ENCODE measurements at places on chromosomes 16 and 17.

DNA sequence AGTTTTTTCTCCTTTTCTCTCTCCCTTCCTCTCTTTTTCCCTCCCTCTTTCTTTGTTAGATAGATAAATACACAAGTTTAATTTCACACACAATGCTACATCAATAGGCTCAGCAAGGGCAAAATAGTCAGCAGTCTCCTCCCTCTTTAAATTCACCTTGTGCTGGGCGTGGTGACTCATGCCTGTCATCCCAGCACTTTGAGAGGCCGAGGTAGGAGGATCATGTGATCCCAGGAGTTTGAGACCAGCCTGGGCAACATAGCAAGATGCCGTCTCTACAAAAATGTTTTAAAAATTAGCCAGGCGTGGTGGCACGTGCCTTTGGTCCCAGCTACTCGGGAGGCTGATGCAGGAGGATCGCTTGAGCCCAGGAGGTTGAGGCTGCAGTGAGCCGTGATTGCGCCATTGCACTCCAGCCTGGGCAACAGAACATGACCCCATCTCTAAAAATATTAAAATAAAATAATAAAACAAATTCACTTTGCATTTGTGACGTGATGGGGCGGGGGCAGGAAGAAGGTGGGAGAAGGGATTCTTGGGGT is 27.4 kb downstream of the IL21R start:
- DNase-seq = no peak

DNA sequence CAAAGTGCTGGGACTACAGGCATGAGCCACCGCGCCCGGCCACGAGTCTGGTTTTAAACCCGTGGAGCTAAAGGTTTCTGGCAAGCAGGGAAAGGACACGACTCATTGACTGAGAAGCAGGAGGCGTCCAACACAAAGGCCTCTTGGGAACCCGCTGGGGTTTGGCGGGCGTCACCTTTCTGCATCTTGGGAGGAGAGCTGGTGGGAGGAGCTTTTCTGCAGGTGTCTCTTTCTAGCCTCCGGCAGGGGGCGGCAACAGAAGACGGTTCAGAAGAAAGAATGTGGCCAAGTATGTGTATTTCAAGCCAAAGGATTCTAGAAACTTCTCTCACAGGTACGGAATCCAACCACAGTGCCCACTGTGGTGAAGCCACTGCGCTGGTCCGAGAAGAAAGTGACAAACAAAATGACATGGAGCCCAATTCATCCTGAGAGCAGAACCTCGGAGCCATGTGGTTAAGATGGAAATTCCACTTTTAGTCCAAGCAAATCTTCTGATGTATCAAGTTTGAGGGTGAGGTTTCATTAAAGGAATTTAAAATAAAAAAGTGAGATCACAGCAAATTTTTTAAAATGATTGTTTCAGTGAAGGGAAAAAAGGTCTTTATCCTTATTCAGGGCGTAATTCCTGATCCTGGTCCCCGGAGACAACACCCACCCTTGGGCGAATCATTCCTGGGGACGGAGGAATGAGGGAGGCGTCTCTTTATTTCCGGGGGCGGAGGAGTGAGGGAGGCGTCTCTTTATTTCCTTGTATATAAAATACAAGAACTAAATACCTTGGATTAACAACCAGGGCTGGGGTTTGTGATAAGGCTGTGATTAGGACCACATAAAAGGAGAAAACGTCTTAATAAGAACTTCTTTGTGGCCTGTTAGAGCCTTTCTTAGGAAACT is 97.6 kb downstream of the MRM3 start:
- DNase-seq = no peak

DNA sequence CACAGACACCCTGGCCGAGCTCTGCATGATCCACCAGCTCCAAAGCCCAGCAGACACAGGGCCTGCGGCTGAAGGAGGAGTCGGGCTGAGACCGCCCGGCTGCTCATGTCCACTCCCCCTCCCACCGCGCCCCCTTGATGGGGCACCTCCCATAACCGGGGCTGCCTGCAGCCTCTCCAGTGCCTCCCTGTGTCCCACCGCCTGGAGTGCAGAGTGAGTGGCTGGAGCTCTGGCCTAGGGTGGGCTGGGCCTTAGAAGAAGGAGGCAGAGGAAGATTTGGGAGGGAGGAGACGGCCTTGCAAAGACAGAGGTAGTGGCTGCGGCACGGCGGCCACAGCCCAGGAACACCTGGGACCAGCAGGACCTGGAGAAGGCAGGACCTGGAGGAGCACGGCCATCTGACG is 4.0 kb downstream of the CBFA2T3 start:
- DNase-seq = no peak

DNA sequence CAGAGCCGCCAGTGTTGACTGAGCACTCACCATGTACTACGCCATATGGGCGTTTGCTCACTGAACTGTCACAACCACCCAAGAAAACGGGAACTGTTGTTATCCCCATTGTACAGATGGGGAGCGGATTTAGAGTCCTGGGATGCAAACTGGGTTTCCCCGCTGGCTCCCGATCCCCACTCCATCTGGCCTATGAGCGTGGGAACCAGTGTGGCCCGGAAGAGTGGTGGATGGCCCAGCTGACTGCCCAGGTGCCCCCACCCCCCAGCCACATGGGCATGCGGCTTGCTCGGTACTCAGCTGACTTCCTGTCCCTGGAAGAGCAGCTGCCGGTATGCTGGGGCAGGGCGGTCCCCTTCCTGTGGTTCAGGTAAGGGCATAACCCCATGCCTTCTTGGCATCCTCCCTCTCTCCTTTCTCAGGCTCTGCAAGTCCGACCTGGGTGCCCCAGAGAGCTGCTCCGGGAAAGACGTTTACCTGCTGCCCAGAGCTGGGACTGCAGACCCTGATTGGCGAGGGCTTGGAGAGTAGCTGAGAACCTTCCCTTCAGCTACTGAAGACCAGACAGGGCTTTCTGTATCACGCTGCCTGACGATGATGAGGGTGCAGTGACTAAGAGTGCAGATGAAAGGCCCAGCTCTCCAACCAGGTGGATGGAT is 16.2 kb downstream of the SOCS3 start:
- no peak for DNase-seq

- no peak for DNase-seq
These were observed 25.4 kb upstream of the ARHGAP17 start for GRCh38 chr16:25040543-25040942.

DNA sequence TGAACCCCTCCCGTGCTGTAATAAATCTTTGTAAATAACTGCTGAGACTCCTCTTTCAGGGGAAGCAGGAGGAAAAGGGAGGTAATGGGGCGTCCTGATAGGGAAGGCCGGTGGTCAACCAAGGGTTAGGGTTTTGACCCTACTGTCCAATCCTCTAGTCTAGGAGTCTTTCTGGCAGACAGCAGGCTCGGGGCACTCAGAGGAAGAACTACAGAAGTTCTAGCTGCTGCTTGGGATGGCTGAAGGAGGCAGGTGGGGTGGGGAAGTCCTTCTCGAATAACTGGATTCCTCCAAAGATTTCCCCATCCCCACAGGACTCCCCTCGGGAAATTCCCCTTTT is 387 bp upstream of the STARD3 start:
- no peak for DNase-seq

- DNase-seq = no peak
These were observed 174.0 kb downstream of the IRX3 start for GRCh38 chr16:54112451-54113206.

DNA sequence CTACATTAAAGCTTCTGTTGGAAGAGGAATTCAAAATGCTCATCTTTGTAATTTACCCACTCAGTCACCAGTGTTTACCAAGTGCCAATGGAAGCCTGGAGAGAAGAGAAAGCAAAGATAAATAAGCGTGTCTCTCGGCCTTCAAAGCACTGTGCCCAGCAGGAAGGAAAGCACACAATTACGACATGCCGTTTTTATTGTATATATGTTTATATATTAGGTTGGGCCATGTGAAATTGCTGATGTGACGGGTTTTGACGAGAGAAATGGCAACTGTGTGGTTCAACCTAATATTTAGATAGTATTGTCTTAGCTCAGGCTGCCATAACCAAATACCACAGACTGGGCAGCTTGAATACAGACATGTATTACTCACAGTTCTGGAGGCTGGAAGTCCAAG is 79.3 kb upstream of the HSBP1 start:
- no peak for DNase-seq

- DNase-seq = no peak
These were observed 13.5 kb downstream of the COX6A2 start for GRCh38 chr16:31414706-31415105.

DNA sequence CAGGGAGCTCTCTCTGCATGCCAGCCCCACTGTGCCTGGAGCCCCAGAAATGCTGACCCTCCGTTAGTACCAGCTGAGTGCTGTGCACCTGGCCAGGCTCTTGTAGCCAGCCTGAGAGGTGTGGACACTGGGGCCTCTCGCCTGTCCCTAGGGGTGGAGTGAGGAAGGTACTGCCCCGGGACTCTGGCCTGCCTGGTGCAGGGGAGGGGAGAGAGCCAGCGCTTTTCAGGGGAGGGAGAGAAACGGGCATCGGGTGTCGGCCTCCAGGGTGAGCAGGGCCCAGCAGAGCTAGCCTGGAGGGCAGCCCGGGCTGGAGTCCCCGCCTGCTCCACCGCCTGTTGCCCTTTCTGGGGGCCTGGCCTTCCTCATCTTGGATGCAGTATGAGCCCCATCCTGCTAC is 13.1 kb downstream of the MAP2K3 start:
- DNase-seq = no peak

DNA sequence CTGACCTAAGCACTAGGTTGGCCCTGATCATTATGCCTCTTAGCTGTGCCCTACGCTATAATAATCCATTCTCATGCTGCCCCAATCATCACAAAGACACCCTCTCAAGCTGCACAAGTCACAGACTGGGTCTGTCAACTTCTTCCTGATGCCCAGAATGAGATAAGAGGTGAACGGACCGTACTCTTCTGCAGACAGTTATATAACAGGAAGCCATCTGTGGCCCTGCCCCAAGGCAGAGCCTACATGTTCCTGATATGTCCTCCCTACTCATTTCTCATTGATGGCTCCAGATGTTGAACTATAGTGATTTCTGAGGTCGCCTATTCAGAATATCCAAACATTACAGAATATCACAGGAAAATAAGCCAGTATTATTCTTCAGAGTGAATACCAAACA is 471.6 kb upstream of the ERCC4 start:
- no peak for DNase-seq

DNA sequence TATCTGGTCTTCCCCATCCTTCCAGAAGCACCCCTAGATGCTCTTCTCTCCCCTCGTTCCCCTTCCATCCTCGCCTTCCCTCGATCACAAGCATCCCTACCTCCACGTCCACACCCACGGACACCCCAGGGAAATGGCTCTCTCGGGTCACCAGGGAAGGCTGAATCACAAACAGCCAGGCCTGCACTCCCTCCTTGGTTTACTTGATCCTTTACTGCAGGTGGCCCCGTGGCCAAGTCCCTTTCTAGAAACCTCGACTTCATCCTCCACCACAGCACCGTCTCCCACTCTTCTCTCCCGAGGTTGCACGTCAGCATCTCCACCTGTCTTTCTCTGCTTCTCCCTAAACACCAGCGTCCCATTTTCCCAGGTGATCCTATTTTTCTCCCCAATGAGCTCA is 6.5 kb upstream of the RBFOX3 start:
- DNase-seq = no peak

DNA sequence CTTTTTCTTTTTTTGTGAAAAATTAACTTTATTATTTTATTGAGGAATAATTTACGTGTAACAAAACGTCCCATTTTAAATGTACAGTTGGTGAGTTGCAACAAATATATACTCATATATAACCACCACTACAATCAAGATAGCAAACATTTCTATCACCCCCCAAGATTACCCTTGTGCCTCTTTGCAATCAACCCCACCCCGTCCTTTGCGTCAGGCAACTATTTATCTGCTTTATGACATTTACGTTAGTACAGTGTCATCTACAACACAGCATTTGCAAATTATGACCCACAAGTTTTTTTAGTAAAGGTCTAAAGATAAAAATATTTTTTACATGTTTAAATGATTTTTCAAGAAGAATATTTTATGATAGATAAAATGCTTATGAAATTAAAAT is 485.6 kb upstream of the SOX9 start:
- no peak for DNase-seq

- no peak for DNase-seq
These were observed 5.4 kb upstream of the CYTH1 start for GRCh38 chr17:78787444-78787843.

DNA sequence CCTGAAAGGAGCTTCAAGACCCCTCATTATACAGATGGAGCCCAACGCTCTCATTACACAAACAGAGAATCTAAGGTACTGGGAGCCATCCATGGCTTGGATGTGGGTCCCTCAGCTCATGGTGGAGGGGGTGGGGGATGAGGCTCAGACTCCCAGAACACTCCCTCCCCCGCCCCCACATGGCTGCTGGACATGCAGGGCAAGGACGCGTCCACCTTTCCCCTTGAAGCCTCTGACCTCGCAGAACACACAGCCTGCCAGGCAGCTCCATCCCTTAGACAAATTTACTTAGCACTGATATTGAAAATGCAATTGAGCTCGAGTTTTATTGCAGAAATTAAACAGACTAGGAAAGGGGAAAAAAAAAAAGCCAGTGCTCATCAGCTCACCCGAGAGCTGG is 203.9 kb downstream of the ZNF423 start:
- DNase-seq = no peak

DNA sequence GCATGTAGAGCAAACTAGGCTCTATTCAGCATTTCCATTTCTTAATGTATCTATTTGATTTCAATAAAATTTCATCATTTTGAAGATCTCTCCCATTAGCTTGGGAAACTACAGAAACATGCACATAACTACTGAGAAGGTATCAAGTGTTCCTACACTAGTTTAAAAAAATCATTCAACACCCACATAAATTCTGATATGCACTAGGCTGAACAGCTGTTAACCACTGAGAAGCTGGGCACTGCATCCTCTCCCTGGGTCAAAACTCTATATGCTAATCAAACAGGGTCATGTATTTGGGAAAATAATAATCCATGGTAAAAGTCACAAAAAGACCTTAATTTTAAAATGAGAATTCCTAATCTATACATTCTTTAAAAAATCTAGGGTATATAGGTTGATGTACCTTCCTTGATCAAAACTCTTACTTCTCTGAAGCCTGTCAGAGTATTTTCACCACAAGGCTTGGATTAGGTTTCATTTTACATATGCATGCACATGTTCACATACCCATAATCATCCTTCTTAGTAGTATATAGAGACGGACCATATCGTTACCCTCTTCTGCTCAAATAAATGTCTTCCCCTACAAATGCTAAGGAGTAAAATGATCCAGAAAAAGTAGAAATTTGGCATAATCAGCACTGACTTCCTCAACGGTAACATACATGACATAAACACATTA is 57.2 kb downstream of the KANSL1 start:
- DNase-seq = no peak

GRCh38 chr17:9953492-9953891 is 48.4 kb upstream of the RCVRN start:
- DNase-seq = no peak
